DMS79 treated with DMSO at 0.1 percent for 48 hours (cell line): ENCODE measurements at places on chromosomes 5 and 9.

DNA sequence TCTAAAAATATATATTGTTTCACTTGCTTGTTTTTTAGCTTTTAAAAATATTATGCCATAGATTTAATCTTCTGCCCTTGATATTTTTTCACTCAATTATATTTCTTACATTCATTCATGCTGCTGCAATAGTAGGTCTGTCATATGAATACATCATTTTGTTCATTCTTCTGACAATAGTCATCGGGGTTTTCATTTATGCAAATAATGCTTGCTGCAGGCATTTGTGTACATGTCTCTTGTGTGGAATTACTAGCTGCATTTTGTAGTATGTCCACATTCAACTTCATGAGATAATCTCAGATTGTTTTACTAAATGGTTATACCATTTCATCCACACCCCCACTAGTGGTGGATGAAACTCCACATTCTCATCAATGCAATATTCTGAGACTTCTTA lies 5.3 kb upstream of the PLPP1 start:
- DNase-seq, result no peak

DNA sequence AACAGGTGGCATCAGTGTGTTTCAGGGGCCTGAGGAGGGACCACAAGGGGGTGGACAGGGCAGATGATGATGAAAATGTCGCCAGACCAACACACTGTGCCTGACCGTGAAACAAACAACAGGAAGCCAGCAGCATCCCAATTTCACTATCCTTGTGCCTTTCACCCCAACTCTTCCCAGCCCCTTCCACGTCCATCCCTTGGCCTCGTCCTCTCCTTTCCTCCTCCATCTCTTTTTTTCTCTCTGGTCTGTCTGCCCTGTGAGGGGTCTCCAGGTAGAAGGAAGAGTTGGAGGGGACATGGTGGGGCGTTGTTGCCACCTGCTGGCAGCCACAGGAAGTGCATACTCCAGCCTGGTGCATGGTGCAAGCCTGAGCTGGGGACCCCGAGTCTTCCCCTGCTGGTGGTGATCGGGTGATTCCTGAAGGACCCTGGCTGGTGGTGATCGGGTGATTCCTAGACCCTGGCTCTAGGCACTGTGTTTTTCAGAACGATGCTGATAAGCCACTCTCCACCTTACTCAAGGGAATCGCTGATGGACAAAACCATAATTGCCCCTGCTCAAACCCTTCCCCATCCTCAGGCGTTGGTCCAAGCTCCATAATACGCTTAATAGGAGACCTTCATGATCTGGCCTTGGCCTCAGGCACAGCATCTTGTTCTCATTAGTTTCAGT lies 21.7 kb upstream of the NSD1 start:
- DNase-seq, result peak; percentile 23

DNA sequence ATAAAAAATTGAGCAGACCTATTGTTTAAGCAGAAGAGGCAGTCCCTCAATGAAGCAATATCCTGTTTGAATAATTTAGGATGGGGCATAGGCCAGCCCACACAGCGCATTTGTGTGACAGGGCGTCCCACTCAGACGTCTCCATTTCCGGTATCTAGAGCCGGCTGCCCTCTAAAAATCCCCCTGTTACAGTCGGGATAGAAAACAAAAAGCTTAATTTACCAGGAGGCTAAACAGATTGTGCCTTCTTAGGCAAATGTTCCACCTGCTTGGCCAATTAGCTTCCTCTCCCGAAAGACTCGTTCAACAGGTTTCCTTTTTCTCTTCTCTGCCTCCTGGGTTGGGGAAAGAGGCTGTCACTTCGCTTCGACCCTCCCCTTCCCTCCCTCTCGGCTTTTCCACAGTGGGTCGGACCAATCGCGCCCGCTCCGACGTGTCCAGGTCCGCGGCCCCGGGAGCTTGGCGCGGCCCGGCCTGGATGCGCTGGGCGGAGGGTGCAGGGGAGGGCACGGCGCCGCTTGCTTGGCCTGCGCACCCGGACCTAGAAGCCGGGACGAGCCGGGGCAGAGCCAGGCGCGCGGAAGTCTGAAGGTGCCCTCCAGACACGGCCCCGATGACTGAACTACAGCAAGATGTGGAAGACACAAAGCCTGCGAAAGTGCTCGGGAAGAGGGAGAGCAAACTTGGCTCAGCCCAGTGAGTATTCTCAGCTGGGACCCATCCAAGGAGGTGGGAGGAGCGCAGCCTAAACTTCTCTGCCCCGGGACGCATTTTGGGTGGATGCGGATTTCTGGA lies at the start of gene GRAMD2B:
Gene GRAMD2B, plus strand, starts transcription at position 416 of the 795 bp plus-strand sequence. Its CDS starts 198 bp downstream, at position 614.
- DNase-seq, result peak; percentile 60

DNA sequence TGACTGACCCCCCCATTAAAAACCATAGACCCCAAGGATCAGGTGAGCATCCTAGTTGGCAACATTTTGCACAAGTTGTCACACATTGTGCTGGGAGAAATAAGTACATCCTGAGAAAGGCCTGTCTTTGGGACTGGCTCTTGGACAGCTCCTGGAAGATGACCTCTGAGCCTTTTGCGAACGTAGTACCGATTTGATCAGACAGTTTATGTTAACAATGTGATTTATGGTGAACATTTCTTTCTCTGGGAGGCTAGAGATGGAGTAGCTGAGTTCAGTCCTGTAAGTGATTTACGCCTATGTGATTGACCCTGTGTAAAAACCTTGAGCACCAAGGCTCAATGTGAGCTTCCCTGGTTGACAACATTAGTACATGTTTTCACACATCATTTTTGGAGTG lies 41.7 kb downstream of the LOX start:
- DNase-seq, result no peak

DNA sequence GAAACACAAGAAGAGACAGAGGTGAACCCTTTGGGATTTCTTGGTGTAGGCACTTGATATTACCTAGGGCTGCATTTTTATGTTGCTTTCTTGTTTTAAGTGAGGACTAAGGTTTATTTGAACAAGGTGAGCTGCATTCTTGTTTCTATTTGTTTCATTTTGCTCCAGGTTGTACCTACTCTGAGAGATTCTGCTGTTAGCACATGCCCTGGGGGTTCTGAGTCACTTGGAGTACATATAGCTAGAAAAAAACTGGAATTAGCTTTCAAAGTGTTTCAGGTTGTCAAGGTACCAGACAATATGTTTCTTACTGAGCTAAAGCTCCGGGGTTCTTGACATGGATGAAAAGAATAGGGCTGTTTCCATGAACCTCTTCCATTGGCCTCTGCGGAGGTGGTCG lies 299.4 kb downstream of the ICE1 start:
- no peak for DNase-seq

GRCh38 chr9:92737216-92737606 lies 27.4 kb downstream of the BICD2 start:
- no peak for DNase-seq

DNA sequence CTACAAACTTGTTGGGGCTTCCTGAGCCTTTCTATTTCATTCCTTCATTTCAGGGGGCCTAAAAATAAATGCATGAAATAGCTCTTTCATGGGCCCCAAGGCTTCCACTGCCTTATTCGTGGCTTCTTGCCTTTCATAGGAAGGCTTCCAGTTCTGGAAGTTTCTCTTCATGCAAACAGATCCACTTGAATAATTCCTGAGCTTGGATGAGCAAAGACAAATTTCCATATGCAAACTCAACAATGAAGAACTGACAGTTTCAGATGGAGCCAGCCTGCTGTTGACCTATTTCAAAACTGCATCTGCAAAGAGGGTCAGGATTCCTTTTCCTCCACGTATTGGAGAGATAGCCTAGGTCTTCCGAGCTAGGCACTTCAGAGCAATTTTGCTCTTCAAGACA lies 142.1 kb downstream of the MLLT3 start:
- no peak for DNase-seq

DNA sequence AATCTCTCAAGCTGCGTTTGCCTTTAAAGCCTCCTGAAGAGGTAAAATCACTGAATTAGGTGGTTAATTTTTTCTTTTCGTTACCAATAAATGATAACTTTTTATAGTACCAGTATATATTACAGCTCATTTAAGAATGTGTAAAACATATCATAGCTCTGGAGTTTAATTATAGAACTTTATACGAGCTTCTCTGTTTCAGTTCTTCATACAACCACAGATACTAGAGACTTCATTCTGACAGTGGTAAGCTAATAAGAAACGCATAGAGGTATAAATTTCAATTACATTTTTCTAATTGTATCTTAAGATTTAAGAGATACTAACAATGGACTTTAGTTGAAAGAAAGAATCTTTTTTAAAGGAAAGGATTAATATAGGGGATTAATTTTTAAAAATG lies 73.9 kb downstream of the PBX3 start:
- no peak for DNase-seq

- DNase-seq, result no peak
Measured at GRCh38 chr5:77627869-77628674, 10.4 kb downstream of the OTP start.

DNA sequence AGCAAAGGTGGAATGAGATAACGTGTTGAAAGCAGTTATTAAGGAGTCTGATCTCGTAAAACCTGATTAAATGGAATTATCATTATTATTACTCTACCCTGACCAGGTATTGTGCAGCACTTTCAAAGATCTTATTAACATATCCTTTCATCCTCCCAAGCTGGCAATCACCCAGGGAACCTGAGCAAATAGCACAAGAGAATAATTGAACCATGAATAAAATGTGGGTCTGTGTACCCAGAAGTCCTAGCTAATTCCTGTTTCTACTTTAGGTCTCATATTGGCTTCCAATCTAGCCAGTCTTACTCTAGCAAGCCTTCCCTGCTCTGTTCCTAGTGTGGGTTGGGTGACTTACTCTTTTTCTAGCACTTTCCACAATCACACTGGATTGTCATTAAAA lies 162.2 kb upstream of the STK32A start:
- DNase-seq, result peak; percentile 55

DNA sequence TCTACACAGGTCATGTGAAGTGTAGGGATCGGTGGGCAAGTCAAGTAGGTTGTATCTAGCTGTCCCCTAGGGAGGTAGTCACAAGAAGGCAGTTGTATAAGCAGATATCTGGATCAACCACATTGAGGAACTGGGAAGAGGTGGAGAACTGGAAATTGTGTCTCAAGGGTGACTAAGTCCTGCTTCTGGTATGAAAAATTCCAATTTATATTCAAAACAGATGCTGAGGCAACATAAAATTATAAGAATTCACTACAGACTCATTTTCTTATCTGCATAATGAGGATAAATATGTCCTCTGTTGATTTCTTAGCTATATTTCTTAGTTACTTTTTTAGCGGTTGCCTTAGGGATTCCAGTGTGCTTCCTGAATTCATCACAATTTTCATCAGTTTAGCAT lies 46.8 kb downstream of the GALNT12 start:
- DNase-seq, result no peak

DNA sequence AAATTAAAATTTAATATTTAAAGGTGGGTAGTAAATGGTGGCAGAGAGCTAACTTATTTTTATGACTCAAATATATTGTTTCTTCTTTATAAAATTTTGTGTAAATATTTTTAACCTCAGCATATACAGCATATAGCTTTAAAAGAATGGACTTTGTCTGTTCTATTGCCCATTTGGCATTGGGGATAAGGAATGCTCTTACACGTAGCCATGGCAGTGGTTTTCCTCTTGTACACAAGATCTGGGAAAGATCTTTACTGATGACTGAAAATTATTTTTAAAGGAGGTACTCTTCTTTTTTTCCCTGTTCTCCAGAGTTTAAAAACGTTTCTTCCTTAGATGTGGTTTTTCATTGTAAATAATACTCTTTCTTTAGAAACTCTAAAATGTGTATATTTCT lies 75.0 kb downstream of the PBX3 start:
- DNase-seq, result no peak

DNA sequence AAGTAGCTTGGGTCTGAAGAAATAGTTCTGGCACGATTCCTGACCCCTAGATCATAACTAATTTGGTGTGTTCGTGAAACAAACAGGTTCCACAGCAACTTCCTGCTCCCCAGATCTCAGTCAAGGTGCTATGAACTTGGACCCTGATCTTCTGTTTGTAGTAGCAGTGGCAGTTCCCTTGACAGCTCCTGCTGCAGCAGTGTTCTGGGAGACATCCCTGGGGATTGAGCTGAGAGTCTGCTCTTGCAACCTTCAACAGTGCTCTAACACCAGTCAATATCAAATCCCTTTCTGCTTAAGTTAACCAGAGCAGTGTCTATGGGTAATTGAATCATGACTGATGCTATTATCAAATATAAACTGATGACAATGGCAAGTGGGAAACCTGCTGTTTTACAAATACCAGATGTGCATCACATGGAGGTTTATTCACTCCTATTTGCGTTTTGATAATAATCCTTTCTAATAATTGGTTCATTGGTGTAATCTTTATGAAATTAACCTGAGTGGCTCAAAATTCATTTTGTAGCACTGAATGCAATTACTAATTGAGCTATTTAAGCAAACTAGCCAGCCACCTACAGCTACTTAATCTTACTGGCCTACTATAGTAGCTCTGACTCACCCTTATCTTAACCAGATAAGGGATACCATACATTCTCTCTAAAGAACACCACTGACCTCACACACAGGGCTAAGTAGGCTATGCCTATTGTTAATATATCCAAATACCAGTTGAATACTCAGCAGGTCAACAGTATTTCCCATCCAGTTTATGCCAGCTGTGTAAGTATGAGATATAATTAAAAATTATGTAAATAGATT lies 21.9 kb downstream of the KDM4C start:
- no peak for DNase-seq

- DNase-seq, result no peak
Measured at GRCh38 chr5:74319076-74319475, 321.5 kb downstream of the ENC1 start.

GRCh38 chr9:88577256-88578120 lies 42.5 kb downstream of the NXNL2 start:
- no peak for DNase-seq

DNA sequence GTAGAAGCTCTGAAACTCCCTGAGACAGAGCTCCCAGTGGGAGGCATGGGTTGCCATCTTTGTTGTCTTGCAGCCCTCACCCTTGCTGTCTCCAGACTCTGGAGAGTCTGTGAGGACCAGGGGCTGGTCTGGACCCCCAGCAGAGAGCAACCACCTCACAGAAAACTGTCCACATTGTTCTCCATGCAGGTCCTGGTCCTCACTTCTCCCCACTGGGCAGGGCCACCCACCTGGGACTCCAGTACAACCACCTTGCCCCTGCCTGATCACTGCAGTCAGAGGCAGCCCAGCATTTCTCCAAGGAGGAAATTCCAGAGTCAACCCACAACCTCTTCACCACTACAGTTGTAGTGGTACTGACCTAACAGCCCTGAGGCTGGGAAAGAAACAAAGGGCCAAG lies 285.6 kb upstream of the RPS23 start:
- no peak for DNase-seq

GRCh38 chr5:180085837-180086236 lies 14.3 kb upstream of the RNF130 start:
- DNase-seq, result no peak
